ENCODE measurements at places on chromosomes 3 and 15.

DNA sequence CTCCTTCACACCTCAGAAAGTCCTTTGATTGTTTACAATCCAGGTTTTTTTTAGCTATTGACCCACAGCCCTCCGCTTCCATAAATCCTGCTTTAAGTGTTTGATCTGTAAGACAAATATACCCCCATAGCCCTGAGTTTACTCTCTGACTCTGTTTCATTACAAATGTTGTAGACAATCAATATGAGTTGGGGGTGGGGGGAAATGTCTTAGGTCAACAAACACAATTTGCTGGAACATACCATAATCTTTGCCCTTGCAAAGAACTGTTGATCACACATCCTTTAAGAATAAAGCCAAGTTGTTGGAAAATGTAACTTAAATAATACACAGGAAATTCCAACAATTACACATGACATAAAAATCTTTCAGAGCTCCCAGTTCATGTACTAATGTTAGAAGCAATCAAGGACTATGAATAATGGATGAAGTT, 301.8 kb upstream of the SEMA6D start:
- no peak for DNase-seq

DNA sequence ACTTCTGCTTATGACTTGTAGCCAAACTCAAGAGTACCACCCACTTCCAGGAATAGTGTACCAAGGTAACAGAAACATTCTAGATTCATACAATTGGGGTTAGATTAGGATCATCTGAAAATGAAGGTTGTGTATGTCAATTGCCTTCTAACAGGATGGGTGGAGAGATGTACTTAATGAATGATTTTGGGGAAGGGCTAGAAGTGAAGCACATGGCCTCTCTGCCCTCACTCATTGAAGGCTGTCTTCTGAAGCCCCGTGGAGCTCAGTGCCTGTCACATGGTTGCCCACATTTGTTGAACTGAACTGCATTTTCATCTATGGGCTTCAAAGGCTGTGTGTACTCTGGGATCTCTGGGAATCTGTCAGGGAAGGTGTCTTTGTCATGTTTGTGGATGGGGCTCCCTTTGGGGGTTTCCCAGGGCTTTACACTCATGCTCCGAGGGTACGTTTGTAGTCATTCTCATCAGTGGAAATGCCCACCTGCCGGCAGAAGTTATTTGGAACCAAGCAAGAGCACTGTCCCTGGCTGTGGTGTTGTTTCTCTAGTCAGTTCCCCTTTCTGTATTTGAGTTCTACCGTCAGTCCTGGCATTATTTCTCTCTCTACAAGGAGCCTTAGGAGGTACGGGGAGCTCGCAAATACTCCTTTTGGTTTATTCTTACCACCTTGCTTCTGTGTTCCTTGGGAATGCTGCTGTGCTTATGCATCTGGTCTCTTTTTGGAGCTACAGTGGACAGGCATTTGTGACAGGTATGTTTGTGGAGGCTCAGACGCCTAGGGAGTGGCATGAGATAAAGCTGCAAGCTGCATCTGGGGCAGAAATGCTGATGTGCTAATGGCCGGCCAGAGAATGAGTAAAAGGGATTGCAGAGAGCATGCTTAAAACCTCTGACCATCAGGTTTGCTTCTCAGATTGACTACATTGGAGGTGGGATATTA, 22.4 kb downstream of the CD86 start:
- no peak for DNase-seq

DNA sequence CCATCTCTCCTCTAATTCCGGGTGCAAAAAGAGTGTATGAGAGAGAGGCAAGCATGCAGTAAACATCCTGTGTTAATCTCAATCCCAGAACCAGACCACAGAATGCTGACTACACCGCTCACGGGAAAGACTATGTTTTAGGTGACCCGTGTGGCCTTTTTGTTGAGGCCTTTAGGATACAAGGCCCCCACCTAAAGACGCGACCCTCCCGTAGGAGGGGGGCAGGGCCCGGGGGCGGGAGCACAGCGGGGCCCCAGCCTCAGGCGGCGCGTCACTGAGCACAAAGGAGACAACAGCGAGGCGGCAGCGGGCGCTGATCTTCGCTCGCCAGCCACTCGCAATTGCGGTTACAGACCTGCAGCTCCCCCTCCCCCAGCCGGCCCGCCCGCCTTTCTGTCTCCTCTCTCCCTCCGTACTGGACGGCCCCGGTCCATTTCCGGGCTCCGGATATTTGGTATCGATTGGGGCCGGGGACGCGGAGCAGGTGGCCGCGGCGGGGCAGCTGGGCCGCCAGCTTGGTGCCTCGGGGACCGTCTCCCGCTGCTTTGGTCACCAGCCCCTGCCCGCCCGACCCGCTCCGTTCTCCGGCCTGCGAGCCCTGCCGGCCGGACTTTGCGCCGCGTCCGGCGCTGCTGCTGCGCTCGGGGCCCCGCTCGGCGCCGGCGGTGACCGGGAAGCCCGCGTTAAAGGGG, at the start of gene CCDC50:
TSS of gene CCDC50 (plus strand) at position 433 of the 692 bp plus-strand sequence. CDS start 281 bp downstream, outside the sequence.
- DNase-seq: no peak

GRCh38 chr15:37638691-37639090, 295.7 kb upstream of the TMCO5A start:
- no peak for DNase-seq

- no peak for DNase-seq
Observed at GRCh38 chr3:4491855-4492207, 1.3 kb upstream of the ITPR1 start.

DNA sequence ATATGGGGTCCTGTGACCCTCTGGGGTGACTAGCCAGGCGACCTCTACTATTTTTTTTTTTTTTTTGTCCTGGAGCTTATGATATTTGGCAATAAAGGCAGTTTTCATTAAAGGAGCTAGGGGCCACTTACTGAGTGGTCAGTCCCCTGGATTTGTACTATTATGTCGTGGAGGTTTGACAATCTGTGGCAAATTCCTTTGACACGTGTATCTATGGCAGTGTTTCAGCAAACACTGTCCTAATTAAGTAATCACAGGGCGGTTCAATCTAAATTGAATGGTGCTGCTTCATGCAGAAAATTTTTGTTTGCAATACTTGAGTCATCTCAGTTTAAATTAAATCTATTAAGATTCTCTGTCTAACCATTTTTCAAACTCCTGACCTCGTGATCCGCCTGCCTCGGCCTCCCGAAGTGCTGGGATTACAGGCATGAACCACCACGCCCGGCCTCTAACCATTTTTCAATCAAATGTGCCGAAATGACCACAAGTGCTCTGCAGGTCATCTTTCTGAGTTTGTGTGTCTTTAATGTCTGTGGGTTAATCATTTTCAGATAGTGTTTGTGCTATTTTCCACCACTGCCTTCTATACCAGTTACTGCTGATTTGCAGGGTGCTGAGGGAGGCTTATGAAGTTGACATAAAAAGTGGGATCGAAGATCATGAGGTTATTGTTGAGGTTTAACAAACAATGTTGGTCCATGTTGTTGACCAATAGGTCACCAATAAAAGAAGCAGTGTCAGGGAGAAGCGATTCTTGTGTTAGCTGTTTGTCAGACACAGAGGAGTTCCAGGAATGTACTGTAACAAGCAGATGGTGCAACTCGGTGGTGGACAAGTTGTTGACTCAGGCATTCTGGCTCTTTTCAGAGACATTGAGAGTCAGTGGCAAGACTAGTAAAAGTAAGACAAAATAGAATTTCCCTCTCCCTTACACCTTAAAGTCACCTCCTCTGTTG, 18.6 kb upstream of the SLC2A2 start:
- no peak for DNase-seq

- no peak for DNase-seq
Observed at GRCh38 chr3:152071924-152072323, 196.8 kb upstream of the MBNL1 start.

DNA sequence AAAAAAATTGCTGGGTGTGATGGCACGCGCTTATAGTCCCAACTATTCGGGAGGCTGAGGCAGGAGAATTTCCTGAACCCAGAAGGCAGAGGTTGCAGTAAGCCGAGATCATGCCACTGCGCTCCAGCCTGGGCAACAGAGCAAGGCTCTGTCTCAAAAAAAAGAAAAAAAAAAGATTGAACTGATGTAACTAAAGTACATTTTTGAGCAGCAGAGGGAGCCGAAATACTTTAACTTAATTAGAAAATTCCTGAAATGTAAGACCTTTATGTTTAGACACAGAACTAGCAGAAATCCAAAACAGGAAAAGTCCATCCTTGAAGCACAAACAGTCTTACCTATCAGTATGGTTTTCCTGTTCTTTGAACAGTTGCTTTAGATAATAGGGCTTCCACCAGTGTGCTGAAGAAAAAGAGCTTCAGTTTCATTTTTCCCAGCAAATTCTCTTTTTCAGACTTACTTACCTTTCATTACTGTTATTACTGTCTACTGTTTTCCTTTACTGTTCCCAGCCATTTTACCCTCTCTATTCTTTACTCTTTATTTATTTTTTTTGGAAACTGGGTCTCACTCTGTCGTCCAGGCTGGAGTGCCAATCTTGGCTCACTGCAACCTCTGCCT, 33.4 kb upstream of the ZNF609 start:
- no peak for DNase-seq

- DNase-seq: no peak
Observed at GRCh38 chr3:88203642-88204055, 53.9 kb downstream of the C3orf38 start.

DNA sequence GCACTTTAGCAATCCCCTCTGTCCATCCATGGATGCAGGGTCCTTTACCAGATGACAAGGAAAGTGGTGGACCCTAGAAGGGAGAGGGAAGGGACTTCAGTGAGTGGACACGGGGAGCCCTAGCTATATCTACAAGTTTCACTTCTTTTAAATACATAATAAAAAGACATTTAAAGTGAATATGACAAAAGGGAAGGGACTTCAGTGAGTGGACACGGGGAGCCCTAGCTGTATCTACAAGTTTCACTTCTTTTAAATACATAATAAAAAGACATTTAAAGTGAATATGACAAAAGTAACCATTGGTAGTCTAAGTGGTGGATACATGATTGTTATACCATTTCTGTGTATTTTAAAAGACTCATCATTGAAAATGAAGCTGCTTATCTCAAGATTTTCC, 81.9 kb upstream of the HES1 start:
- DNase-seq: no peak

GRCh38 chr3:36244728-36245127, 135.6 kb upstream of the STAC start:
- DNase-seq: no peak

GRCh38 chr3:16916840-16917239, 32.1 kb downstream of the PLCL2 start:
- DNase-seq: no peak

- DNase-seq: no peak
Observed at GRCh38 chr15:70319466-70319865, 221.7 kb upstream of the TLE3 start.

DNA sequence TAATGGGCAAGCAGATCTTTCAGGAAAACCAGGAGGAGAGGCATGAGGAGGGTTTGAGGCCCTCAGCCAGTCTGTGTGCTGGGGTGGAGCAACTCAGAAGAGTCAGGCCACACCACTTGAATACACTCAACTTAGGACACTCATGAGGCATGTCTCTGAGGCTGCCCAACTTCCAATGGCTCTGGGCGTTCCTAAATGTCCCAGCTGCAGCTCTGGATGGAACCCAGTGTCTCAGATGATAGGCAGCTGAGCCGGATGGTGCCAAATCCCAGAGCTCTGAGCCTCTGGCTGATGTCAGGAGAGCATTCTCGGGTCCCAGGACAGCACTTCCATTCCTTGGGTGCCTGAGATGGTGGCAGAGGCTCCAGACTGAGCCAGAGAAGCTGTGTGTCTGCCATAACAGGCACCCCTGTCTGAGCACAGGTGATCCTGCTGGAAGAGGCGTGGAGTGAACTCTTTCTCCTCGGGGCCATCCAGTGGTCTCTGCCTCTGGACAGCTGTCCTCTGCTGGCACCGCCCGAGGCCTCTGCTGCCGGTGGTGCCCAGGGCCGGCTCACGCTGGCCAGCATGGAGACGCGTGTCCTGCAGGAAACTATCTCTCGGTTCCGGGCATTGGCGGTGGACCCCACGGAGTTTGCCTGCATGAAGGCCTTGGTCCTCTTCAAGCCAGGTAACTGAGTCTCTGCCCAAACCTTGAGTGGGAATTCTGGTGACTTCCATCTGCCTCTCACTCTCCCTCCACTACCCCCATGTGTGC, 2.8 kb downstream of the NR2E3 start:
- DNase-seq: no peak

DNA sequence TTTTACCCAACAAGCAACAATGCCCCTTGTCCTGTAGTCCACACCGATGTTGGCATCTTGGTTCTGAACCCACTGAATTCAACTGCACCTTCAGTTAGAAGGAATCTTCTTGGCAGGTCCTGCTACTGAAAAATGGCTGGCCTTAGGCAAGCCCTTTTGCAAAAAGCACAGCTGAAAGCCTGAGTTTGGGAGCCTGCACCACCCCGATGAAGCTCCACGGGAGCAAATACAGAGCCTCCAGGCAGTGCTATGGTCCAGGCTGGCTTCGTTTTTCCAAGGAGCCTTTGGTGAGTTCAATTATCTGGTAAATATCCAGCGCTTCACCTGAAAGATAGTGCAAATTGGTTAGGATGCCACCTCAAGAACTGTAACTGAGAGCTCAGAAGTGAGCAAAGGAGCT, 18.1 kb downstream of the POLG start:
- DNase-seq: no peak

- no peak for DNase-seq
Observed at GRCh38 chr3:140585828-140586227, 92.0 kb upstream of the TRIM42 start.

GRCh38 chr3:195708626-195709481, 11.9 kb upstream of the MUC20 start:
- no peak for DNase-seq
